ENCODE measurements at places on chromosomes 7 and 10. TPM values are rescaled to one million over a fixed set of nuclear protein-coding genes. Genes with fewer than 3 reads are reported as not detected.

The ZMYND11 gene
- 61.0 TPM for total RNA-seq

The OR2A1 gene
- total RNA-seq = not detected

The SLC12A9 gene
- total RNA-seq = 16.8 TPM

The CBLL1 gene
- 9.2 TPM for total RNA-seq

The PNLIPRP3 gene
- total RNA-seq = 0.09 TPM

The KCP gene
- 0.14 TPM for total RNA-seq

The ABCC2 gene
- total RNA-seq = 1.6 TPM

The ARL5B gene
- total RNA-seq = 10.5 TPM

The TMEM178B gene
- total RNA-seq = 0.09 TPM

The GRID2IP gene
- not detected for total RNA-seq

The ST7 gene
- total RNA-seq = 15.9 TPM

The KEL gene
- not detected for total RNA-seq

The PIK3CG gene
- 0.09 TPM for total RNA-seq

All from smooth muscle cell of bladder (primary cell).